ENCODE measurements at places on chromosomes 5 and 9.
A peak's percentile ranks its signal among the peaks of the same experiment; 100 is the strongest.

DNA sequence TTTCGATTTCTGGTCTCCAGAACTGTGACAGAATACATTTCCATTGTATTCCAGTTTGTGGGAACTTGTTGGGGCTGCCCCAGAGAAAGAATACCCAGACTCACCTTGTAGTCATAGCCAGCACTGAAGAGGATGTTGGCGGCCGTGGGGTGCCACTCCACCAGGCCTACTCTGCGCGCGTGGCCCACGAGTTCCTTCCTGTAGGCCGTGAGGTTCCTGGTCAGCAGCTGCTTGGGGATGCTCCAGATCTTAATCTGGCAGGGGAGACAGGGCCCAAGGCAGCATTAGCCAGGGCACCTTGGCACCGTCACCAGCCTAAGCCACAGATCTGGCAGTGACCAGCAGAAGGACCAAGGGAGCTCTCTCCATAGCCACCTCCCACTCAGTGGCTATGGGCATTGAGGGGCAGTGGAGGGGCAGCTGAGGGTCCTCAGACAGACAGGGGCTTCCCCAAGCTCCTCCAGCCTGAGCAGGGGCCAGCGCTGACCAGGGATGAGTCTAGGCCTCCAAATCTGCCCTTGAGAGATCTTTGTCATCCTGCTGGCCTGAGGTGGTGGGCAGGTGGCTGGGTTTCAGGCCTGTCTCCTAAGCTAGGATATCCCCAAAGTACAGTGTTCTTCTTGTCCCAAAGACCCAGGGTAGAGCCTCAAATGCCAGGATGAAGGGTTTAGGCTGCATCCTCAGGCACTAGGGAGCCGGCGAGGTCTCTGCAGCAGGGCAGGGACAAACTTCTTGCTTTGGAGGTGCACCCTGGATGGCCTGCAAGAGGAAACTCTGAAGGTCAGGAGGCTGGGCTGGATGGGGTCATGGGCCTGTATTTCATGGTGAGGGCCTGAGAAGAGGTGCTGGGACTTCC lies 15.9 kb upstream of the TRIM14 start:
- no peak for DNase-seq

DNA sequence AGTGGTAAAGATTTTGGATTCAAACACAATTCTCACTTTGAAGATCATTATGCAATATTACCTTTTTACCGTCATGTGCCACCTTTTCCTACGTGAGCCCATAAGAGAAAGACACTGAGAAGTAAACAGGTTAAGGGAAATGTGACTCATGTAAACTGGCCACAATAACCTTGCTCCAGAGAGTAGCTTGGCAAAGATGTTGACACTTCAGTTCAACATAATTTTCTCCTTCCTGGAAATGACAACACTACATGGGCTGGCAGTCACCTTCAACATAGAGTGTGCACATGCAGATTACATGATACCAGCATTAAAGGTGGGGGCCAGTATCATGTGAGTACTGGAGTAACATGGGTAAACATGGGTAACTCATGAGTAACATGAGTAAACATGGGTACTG lies 141.9 kb downstream of the CDK5RAP2 start:
- DNase-seq = no peak

DNA sequence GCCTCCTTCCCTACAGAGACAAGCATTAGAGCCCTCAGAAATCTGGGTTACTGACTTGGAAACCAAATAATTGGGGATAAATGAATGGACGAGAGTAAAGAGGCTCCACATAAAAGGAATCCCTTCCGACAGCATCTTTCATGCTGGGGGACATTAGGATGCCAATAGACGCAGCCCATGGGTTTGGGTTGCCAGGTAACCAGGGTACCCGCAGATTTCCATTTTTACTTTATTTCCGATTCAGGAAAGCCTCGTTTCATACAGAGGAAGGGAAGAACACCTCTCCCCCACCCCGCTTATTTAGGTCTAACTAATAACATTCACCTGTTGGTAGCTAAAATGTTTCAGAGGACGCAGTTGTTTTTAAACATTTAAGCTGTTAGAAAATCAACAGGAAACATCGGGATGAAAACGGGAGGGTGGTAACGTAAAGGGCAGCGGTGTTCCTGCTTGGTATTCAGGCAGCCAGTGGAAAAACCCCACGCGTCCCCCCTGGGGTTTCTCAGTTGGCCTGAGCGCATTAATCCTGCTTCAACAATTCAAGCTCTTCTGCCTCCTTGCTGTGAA lies 179.5 kb downstream of the YTHDC2 start:
- DNase-seq = no peak

- DNase-seq = no peak
Measured at GRCh38 chr5:140322751-140323731, 20.1 kb upstream of the PFDN1 start.

GRCh38 chr9:68706363-68707201 lies 1.5 kb downstream of the PIP5K1B start:
- DNase-seq = no peak

GRCh38 chr5:145697251-145697990 lies 137.7 kb downstream of the PRELID2 start:
- DNase-seq = peak; percentile 54

DNA sequence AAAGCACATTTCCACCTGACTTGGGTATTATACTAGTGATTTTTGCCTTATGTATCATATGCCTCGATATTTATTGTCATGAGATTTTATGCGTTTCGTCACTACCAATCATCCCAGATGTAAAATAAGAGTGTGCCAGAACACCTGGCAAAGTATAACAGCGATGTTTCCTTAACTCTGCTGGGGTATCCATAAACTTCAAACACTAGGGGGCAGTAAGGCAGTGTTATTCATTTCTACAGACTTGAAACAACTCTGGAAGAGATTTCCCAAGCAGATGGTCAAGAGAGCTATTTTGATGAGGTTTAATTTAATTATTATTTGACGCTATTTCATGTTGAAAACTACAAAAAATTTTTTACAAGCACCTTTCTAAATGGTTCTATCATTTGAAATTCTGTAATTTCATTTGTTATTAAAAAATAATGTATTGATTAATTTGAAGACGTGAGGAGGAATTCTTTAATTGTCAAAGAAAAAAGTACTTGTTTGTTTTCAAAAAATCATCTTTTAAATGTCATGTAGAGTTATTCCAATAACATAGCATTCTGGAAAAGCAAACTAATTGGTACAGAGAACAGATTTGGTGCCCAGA lies 388.5 kb upstream of the CTNND2 start:
- DNase-seq = peak; percentile 43

DNA sequence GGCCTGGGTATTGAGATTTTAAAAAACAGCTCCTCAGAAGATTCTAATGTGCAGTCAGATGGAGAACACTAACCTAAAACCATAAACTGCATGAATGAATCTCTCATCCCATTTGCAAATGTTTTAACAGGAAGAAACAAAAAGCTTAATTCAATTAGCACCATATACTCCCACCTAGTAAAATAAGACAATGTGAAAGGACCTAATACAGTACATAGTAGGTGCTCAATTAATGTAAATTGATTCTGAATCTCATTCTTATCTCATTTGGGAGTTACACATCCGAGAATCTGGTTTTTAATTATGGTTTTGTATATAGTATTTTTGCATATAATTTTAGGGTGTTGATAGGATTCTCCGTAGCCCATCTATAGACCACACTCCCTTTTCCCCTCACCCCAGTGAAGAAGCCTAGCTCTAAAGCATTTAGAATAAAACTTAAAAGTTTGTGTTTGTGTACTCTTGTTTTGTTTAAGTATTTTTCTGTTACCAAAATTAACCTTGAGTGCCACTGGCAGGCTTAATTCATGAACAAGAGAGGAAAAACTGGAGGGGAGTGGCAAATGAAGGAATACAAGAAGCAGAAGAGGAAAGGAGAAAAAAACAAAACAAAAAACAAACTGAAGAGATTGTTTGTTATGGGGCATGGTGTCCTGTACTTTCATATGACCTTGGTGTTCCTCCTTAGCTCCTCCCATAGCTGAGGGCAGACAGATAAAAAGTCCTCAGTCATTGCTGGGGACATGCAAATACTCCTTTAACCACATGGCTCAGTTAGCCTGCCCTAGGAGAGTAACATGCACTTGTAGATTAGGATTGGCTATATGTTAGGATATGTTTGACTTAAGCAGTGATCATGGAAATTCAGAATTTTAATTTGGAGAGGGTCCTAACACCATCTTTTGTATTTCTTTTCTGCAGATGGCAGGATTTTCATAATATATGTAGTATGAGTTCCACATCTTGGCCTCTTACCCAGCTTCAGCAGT lies 1.2 kb downstream of the RNF14 start:
- peak; percentile 50 for DNase-seq

DNA sequence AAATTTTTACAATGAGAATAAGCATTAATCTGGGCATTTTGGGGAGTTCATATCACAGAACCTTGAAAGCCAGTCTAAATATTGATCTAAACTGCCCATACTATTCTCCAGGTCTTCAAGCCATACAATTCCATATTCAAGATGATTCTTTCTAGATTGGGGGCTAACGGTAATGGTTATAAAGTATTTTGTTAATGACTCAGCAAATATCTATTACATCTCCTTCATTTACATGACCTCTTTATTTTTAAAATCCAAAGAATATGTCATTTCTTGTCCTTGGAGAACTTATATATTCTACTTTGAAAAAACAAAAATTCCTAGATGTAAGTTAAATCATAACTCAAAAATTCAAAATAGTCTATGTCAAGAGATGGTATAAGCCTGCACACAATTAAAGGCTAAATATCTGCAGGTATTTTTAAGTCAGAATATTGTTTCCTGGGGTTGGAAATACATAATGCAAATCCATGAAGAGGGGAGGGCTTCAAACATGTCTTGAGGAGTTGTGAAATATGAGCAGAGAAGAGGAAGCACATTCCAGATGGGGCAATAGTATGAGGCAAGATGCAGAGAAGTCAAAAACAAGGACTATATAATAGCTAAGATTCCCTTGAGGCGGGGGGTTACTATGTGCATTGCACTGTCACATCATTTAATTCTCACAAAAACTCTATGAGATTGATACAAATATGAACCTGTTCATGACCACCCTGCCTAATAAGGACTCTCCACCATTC lies 526.4 kb downstream of the NR2F1-AS1 start:
- no peak for DNase-seq

DNA sequence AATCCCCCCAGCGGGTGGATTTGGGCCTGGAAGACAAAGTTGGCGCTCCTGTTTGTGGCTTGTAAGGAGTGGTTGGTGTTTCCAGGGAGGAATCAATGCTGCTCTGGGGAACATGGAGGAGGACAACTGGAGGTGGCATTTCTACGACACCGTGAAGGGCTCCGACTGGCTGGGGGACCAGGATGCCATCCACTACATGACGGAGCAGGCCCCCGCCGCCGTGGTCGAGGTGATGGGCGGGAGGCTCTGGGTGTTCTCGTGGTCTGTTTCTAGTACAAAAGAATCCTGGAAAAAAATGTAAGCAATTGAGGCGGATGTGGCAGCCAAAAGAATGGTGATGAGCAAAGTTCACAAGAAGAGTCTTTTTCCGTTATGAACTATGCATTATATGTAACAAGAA lies 7.2 kb downstream of the SDHA start:
- no peak for DNase-seq

GRCh38 chr9:77276799-77277198 lies 99.5 kb downstream of the VPS13A start:
- DNase-seq = no peak

- peak; percentile 51 for DNase-seq
Measured at GRCh38 chr5:176959051-176959450, 47.5 kb downstream of the UIMC1 start.

DNA sequence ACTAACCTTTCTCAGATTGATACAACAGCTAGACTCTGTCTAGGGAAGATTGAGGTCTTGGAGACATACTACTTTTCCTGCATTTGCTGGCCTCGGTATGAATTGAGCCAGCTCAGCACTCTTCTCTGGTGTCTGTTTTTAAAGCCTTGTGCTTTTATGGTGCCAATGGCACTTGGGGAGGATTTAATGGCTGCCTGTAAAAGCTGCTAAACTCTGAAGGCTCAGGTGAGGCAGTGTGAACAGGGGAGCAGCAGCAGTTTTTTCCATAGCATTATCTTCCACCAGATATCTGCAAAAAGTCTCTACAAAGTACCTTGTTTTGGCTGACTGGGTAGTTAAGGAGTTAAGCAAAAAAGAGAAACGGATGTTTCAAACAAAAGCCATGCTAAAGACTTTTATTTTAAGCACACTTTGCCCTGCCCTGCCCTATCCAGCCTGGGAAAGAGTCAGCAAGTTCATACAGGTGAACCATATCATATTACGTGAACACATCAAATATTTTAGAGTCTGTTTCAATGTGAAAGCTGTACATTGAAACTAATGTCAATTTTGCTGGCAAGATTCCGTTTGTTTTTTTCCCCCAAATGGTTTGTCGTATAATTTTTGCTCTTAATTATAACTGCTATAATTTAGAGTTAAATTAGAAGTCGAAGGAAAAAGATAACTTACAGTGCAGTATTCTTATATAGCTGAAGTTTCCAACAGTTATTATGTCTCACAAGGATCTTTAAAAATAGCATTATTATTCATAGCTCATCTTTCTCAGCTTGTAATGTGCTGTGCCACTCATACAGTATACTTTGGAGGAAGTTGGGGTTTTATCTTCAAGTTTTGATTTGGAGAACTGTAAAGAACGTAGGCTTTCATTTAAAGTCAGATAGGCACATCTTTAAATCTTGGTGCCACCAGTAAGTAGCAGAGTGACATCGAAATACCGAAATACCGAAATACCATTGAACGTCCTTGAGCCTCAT lies 424.1 kb upstream of the CD180 start:
- DNase-seq = no peak

- no peak for DNase-seq
Measured at GRCh38 chr5:20166456-20166855, 178.5 kb upstream of the CDH18 start.

GRCh38 chr5:170783498-170784247 lies at the start of gene GABRP:
Gene GABRP, plus strand, starts transcription at chr5:170783725. Its CDS starts 4,891 bp downstream, at chr5:170788616.
- DNase-seq = no peak

- DNase-seq = no peak
Measured at GRCh38 chr9:14203356-14204056, 110.4 kb downstream of the NFIB start.

DNA sequence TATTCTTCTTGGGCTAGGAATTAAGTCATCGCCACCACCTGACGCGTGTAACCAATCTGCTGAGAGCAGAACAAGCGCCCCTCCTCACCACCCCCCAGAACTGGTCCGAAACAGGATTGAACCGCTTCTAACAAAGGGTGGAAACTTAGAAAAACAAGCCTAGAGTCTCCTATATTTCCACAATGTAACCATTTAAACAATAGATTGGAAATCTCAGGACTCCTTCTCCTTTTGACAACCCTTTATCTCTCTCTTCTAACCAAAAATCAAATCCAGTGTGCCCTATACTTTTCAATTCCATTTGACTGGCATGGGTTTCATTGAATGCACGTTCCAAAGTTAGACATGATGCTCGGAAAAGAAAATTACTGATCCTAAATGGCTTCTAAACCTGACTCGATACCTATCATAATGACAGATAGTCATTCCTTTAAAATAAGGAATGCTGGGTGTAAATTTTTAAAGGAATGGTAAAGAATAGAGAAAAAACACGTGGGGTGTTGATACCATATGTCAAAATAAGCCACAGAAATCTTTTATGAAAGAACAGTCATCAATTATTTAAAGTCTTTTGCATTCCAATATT lies 1.2 kb downstream of the ARRDC3 start:
- DNase-seq = peak; percentile 78

GRCh38 chr5:170519549-170519948 lies 15.7 kb downstream of the KCNIP1 start:
- no peak for DNase-seq
